Hepatocyte (in vitro differentiated cells): ENCODE measurements at places on chromosomes 11 and 22.
A peak's percentile ranks its signal among the peaks of the same experiment; 100 is the strongest.

- DNase-seq: no peak
- no peaks in the 10 kb centered on the region for H3K27me3 ChIP-seq
- no peaks in the 10 kb centered on the region for H3K36me3 ChIP-seq
- H3K4me3 ChIP-seq: no peak overlapping the region
Measured at GRCh38 chr11:1138097-1138496, 19.7 kb upstream of the MUC5AC start.

- H3K27me3 ChIP-seq: no peaks in the 10 kb centered on the region
- H3K36me3 ChIP-seq: no peaks in the 10 kb centered on the region
- H3K4me3 ChIP-seq: no peak overlapping the region
- no peak for DNase-seq
Measured at GRCh38 chr11:19721176-19721575, 8.5 kb downstream of the NAV2 start.

GRCh38 chr22:24128631-24129262 is 52.5 kb upstream of the SUSD2 start:
- H3K4me3 ChIP-seq: no peak overlapping the region
- no peak for DNase-seq
- H3K36me3 ChIP-seq: no peaks in the 10 kb centered on the region
- H3K27me3 ChIP-seq: no peaks in the 10 kb centered on the region

DNA sequence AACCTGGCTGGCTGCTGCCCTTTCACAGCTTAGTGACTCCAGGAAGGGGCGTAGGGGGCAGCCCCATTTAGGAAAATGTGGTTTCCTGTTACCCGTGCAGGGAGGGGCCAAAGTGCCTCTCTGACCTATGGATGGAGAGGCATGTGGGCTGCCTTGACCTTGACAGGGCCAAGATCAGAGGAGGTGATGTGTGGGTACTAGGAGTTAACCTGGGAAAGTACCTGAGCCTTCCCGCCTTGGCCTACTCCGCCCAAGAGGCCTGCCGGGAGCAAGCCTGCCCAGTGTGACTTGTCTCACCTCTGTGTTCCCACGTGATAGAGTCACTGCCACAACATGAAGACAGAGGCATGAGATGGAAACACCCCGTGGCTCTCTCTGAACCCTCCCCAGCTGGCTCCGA is 33.4 kb downstream of the GRAMD4 start:
- H3K36me3 ChIP-seq: no peaks in the 10 kb centered on the region
- peak overlapping the region; percentile 89 for H3K27ac ChIP-seq
- H3K4me1 ChIP-seq: peaks cover 22% of the 10 kb centered on the region
- no peaks in the 10 kb centered on the region for H3K27me3 ChIP-seq

- no peaks in the 10 kb centered on the region for H3K27me3 ChIP-seq
- H3K27ac ChIP-seq: peak overlapping the region; percentile 72
Measured at GRCh38 chr22:50628543-50629134, 687 bp upstream of the ARSA start.

GRCh38 chr11:128478305-128478704 is 109.1 kb downstream of the ETS1 start:
- H3K27me3 ChIP-seq: no peaks in the 10 kb centered on the region

DNA sequence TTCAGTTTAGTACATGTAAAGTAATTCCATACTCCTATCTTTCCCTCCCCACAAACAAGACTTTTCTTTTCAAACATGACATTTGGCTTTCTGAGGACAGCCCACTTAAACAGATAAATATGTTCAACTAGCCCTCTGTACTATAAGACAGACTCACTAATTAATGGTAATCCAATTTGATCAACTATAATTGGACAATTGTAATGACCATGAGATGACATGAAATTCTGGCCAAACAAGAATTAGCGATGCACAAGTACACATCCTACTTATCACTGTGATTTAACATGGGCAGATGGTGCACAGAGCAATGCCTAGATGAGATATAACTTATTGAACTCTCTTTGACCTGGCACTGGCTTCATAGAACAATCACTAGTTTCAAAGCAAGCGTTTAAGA is 1033.7 kb upstream of the CCDC90B start:
- H3K27ac ChIP-seq: no peak overlapping the region
- H3K36me3 ChIP-seq: no peaks in the 10 kb centered on the region
- no peak overlapping the region for H3K4me3 ChIP-seq
- H3K4me1 ChIP-seq: no peaks in the 10 kb centered on the region

- peaks cover 24% of the 10 kb centered on the region for H3K4me1 ChIP-seq
- H3K27me3 ChIP-seq: no peaks in the 10 kb centered on the region
- H3K4me3 ChIP-seq: no peak overlapping the region
- H3K36me3 ChIP-seq: no peaks in the 10 kb centered on the region
- DNase-seq: peak; percentile 98
Measured at GRCh38 chr11:64846998-64847666, 2.7 kb upstream of the CDC42BPG start.

GRCh38 chr11:17478070-17478469 is 1.4 kb upstream of the ABCC8 start:
- no peaks in the 10 kb centered on the region for H3K36me3 ChIP-seq
- DNase-seq: no peak
- H3K4me3 ChIP-seq: no peak overlapping the region

DNA sequence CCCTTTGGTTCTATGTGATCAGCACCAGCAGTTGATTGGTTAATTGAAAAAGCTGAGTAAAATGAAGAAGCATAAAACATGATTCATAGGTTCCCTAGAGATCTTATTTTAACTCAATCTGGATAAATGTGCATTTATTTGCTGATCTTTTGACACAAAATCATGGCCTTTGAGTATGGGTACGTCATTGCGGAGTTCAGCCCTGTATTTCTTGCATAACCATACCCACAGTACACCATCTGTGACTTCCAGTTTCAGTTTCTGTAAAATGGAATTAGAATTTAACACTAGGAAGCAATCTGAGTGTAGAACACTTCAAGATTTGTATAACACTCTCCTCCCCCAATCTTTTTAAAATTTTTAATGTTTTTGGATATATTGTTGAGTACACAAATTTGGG is 358.2 kb downstream of the DDX10 start:
- no peak overlapping the region for H3K4me3 ChIP-seq
- no peaks in the 10 kb centered on the region for H3K36me3 ChIP-seq
- no peaks in the 10 kb centered on the region for H3K4me1 ChIP-seq
- no peaks in the 10 kb centered on the region for H3K27me3 ChIP-seq

GRCh38 chr11:117772360-117772759 is 24.7 kb downstream of the DSCAML1 start:
- H3K27ac ChIP-seq: no peak overlapping the region
- H3K4me1 ChIP-seq: no peaks in the 10 kb centered on the region
- no peak overlapping the region for H3K4me3 ChIP-seq
- DNase-seq: no peak
- H3K36me3 ChIP-seq: no peaks in the 10 kb centered on the region

- H3K27me3 ChIP-seq: no peaks in the 10 kb centered on the region
- peaks cover 13% of the 10 kb centered on the region for H3K4me1 ChIP-seq
- H3K27ac ChIP-seq: no peak overlapping the region
- DNase-seq: no peak
- no peaks in the 10 kb centered on the region for H3K36me3 ChIP-seq
Measured at GRCh38 chr11:77110836-77111235, 8.2 kb downstream of the OMP start.

- no peaks in the 10 kb centered on the region for H3K27me3 ChIP-seq
- no peaks in the 10 kb centered on the region for H3K36me3 ChIP-seq
- H3K4me3 ChIP-seq: no peak overlapping the region
- H3K4me1 ChIP-seq: no peaks in the 10 kb centered on the region
- DNase-seq: no peak
Measured at GRCh38 chr11:23797624-23798419, 699.0 kb upstream of the LUZP2 start.

- H3K27me3 ChIP-seq: no peaks in the 10 kb centered on the region
- no peak overlapping the region for H3K4me3 ChIP-seq
- no peaks in the 10 kb centered on the region for H3K36me3 ChIP-seq
- DNase-seq: peak; percentile 84
Measured at GRCh38 chr22:30238661-30239487, 7.7 kb downstream of the LIF start.

GRCh38 chr11:65539744-65540289 is 14.9 kb downstream of the SCYL1 start:
- H3K27me3 ChIP-seq: no peaks in the 10 kb centered on the region
- peaks cover 24% of the 10 kb centered on the region for H3K4me1 ChIP-seq

- peak overlapping the region; percentile 96 for H3K4me3 ChIP-seq
- DNase-seq: peak; percentile 87
- H3K36me3 ChIP-seq: no peaks in the 10 kb centered on the region
- H3K4me1 ChIP-seq: peaks cover 20% of the 10 kb centered on the region
- H3K27ac ChIP-seq: peak overlapping the region; percentile 92
- H3K27me3 ChIP-seq: no peaks in the 10 kb centered on the region
Measured at GRCh38 chr11:2885017-2885677, 428 bp downstream of the CDKN1C start.

GRCh38 chr11:10032935-10033334 is 261.1 kb downstream of the SBF2 start:
- no peaks in the 10 kb centered on the region for H3K4me1 ChIP-seq
- no peak overlapping the region for H3K4me3 ChIP-seq
- DNase-seq: no peak
- no peaks in the 10 kb centered on the region for H3K36me3 ChIP-seq

- H3K4me3 ChIP-seq: no peak overlapping the region
- H3K27me3 ChIP-seq: no peaks in the 10 kb centered on the region
- no peaks in the 10 kb centered on the region for H3K36me3 ChIP-seq
- peak overlapping the region; percentile 27 for H3K27ac ChIP-seq
- peaks cover 7% of the 10 kb centered on the region for H3K4me1 ChIP-seq
Measured at GRCh38 chr11:114291842-114292680, 4.1 kb upstream of the NNMT start.

DNA sequence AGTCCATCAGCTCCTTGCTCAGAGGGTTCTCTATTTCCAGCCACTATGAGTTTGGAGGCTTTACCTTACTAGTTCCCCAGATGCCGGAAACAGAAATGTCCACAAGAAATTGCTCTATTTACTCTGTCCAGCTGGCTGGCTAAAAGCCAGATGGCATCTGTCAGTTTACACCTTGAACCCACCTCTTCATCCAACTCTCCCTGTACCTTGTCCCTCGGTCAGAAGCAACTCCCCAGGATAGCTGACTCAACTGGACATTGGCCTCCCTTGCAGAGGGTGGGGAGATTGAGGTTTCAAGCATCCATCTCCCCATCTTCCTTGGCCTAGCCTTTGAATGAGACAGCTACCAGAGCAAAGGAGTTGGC is 1.7 kb downstream of the C2CD2L start:
- peak overlapping the region; percentile 60 for H3K27ac ChIP-seq
- H3K4me1 ChIP-seq: peaks cover 20% of the 10 kb centered on the region
- H3K27me3 ChIP-seq: no peaks in the 10 kb centered on the region
- peak; percentile 68 for DNase-seq
- no peaks in the 10 kb centered on the region for H3K36me3 ChIP-seq
- no peak overlapping the region for H3K4me3 ChIP-seq

DNA sequence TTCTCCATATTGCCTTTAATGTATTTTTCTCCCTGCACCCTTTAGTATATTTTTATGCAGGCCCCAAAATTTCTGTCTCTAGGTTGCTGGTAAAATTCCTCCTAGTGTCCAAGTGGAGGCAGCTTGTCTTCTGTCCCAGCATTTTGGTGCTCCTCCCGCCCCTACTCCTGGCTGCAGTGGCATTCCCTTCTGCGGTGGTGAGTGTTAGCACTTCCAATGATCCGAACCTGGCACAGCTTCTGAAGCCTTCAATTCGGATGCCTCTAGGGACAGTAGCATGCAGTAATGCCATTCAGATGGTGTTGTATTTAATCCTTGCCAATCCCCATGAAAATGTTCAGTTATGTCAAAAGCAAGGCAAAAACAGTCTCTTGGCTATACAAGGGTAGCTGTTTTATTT is 5.9 kb downstream of the YWHAH start:
- H3K4me1 ChIP-seq: peaks cover 14% of the 10 kb centered on the region
- no peak overlapping the region for H3K4me3 ChIP-seq
- DNase-seq: no peak
- no peak overlapping the region for H3K27ac ChIP-seq
- no peaks in the 10 kb centered on the region for H3K36me3 ChIP-seq
- H3K27me3 ChIP-seq: no peaks in the 10 kb centered on the region

DNA sequence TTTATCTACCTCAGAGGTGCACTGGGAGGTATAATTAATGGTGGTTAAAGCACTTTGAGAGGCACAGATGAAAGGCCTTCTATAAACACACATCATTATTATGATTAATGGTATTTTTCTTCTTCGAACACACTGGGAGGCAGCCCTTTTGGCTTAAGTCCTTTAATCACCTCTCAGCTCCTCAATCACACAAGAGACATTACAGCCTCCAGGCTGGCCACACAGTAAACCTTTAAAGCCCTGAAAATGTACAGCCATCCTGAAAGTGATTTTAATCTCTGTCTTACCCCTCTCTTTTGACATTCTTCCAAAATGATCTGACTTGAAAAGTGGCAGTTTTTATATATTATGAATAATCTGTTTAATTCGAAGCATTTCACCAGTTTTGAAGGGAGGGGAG is 54.3 kb upstream of the VSTM5 start:
- no peak overlapping the region for H3K27ac ChIP-seq
- no peak overlapping the region for H3K4me3 ChIP-seq
- no peaks in the 10 kb centered on the region for H3K36me3 ChIP-seq

DNA sequence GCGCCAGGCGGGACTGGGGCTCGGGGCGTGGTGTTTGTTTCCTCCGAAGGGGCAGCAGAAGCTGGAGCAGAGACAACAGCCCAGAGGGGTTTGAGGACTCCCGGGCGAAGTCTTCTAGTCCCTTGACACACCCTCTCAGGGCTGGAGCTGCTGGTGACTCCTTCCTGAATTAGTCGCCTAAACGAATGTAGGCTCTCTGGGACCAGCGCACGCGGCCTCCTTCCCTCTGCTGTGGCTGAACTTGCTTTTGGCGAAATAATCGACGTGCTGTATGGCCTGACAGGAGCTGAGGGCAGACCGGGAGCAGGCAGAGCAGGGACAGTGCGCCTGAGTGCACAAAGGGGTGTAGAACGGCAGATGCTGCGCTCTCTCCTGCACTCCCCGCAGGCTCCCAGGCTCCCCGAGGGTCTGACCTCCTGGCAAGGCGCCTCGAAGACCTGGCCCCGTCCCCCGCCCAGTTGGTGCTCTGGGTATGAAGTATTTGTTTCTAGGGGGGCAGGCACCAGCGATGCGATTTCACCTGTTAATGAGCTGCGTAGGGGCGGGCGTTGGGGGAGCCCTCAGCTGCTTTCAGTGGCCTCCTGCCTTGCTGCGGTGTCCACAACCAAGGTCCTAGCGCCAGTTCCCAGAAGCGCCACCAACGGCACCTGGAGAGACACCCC is 5.3 kb downstream of the SLC17A6 start:
- H3K27me3 ChIP-seq: peaks cover 84% of the 10 kb centered on the region
- no peak for DNase-seq
- H3K27ac ChIP-seq: no peak overlapping the region
- no peaks in the 10 kb centered on the region for H3K4me1 ChIP-seq

GRCh38 chr11:121318848-121319834 is 26.6 kb downstream of the SC5D start:
- no peak overlapping the region for H3K4me3 ChIP-seq
- H3K27ac ChIP-seq: no peak overlapping the region
- peaks cover 4% of the 10 kb centered on the region for H3K4me1 ChIP-seq
- peak; percentile 71 for DNase-seq
- no peaks in the 10 kb centered on the region for H3K36me3 ChIP-seq
